ENCODE measurements at places on chromosomes 7 and 10. TPM values are rescaled to one million over a fixed set of nuclear protein-coding genes. Genes with fewer than 3 reads are reported as not detected.
A peak's percentile ranks its signal among the peaks of the same experiment; 100 is the strongest.

NME8 gene
- total RNA-seq, result not detected

WNT8B gene
- not detected for total RNA-seq

TCAF2 gene
- 1.8 TPM for total RNA-seq

SFTPD gene
- total RNA-seq, result 0.36 TPM

ASB4 gene
- total RNA-seq, result not detected

SPDYE5 gene
- not detected for total RNA-seq

DNA sequence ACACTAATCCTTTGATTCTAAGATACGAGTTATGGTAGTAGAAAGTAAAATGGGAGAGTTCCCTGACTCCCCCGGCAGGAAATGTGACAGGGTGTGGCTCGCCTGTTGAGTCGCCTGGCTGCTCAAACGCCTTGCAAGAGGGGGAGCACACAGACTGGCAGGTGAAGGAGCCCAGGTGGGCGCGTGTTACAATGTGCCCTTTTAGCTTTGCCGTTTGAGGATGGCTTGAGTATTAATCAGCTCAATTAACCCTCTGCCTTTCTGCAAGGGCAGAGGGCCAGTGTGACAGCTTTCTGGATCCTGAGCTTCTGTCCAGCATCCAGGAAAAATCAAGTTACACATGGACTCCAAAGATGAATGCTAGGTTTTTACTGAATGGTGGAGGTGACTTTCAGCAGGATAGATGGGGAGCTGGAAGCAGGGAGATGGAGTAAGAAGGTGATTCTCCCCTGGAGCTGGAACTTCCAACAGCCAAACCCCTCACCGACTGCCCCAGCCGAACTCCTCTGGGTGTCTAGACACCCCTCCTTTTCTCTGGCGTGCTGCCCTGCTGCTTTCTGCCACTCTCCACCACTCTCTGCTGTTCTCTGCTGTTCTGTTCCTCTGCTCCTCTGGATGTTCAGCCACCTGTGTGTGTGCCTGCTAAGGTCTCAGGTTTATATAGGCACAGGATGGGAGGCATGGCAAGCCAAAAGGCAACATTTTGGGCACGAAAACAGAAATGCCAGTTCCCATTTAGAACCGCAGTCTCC lies 548.8 kb upstream of the KCND2 start:
- DNase-seq, result no peak

DNA sequence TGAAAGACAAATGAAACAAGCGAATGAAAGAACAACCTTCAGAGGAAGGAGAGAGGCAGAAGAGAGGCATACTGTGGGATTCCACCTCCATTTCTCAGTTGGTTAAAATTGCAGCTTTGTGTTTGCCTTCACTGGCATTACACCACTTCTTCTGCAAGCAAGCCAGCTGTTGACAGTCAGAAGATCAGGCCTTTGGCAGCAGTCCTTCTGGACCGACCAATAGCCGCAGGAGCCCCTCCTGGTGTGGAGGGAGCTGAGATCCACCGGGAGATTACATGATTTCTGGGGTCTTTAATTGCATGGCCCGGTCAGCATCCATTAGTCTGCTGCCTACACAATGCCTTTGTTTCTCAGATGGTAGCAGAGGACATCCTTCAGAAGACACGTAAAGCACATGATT lies 206.7 kb downstream of the ADAM12 start:
- no peak for DNase-seq

GRCh38 chr7:69796416-69796815 lies 198.1 kb downstream of the AUTS2 start:
- DNase-seq, result no peak

GRCh38 chr7:133911724-133912123 lies 215.4 kb upstream of the LRGUK start:
- DNase-seq, result no peak

DNA sequence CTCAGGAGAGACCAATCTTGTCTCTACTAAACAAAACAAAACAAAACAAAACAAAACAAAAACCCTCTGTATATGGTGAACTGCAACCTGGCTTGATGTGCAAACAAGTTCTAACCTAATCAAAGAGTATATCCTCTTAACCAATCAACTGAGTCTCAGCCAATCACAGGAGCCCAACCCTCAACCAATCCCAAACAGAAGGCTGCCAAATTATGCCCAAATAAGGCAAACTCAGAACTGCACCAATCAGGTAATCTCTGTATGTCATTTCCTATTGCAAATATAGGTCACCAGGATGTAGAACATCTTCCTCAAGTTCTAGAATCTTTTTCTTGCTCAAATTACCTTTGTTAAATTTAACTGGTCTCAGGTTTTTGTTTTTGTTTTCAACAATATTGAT lies 5.2 kb downstream of the FAM133B start:
- no peak for DNase-seq

- DNase-seq, result no peak
These were observed 311.6 kb upstream of the SEMA3A start for GRCh38 chr7:84506151-84506550.

DNA sequence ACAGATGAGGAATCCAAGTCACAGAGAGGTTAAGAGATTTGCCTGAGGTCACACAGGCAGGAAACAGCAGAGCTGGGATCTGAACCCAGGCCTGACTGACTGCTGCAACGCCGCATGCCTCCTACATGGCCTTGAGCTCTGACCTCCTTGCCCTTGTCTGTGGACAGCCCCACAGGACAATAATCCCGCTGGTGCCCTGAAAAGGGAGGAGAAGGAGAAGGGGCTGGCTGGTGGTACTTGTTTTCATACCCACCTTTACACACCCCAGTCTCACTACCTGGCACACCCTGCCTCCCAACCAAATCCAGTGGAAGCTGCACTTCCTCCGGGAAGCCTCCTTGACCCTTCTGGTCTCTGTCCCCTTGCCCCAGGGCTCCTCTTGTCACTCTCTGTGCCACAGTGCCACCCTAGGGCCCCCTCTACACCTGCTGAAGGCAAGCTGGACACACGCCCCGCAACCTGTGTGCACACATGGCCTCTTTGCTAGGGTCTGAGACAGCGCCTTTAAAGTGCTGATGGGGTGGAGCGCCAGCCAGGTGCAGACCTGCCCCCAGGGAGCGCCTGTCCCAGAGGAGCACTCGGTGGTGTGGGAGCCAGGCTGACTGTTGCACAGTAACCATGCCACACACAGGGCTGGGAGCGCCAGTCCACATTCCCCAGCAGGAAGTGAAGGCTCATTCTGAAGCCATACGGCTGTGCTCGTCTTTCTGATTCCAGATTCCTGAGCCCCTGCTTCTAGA lies 38.6 kb downstream of the ZCCHC24 start:
- DNase-seq, result peak; percentile 35

DNA sequence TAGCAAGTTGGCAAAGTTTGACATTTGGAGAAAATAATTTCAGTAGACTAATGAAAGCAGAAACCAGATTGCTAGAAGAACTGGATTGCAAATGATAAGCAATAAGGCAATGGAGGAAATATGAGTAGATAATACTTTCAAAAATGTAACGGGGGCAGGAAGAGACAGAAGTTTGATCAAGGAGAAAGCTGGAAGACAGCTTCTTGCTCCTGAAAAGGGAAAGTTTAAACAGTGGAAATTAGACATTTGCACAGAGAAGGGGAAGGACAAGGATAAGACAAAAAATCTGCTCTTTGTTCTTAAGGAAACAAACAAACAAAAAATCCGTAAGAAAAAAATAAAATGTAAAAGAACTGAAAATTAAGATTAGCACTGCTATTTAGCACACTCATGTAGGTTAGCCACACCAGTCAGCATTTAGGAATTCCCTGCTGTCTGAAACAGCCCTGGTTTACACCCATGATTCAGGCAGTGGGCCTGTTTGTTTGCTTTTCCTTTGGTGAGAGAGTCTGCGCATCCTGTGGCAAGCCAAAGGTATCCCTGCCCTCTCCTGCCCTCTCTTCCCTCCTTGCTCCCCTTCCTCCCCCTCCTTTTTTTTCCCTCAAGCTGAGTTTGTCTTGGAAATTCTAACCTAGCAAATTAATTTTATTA lies 104.3 kb upstream of the CAV2 start:
- DNase-seq, result peak; percentile 72

DNA sequence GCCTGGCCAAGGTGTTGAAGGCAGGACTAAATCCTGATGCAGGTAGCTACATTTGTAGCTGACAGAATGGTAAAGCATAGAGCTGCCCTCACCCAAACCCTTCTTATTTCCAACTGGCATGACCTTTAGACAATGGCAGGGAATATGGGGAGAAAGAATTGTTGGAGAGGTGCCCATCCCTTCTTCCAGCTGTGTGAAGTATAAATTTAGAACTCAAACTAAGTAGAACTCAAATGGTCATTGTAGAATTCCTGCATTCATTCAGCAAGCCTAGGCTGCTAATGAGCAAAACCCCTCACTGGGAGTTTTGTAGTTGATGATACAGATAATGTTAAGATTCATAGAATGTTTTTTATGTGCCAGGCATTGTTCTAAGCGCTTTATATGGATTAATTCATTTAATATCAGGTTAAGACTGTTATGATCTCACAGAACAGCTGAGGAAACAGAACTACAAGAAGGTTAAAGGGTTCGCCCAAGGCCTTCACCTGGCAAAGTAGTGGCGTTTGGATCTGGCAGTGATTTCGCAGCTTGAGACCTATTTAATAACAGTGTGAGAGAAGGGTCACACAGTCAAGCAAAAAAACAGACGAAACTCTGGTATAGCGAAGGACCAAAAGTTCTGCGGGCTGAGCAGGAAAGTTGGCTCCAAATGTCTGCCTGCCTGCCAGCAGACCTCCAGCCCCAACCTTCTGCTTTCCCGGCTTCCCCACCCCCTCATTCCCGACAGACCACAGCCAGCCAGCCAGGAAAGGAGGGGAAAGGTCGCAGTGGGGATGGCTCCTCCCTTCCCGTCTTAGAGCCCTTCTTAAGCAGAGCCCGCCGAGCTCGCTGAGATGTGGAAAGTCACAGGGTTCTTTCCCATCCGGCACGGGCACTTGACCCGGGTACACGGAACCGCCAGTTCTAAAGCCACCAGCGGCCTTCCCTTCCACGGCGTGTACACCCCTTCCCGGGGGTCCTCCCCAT lies 1.6 kb upstream of the HILPDA start:
- DNase-seq, result peak; percentile 91

DNA sequence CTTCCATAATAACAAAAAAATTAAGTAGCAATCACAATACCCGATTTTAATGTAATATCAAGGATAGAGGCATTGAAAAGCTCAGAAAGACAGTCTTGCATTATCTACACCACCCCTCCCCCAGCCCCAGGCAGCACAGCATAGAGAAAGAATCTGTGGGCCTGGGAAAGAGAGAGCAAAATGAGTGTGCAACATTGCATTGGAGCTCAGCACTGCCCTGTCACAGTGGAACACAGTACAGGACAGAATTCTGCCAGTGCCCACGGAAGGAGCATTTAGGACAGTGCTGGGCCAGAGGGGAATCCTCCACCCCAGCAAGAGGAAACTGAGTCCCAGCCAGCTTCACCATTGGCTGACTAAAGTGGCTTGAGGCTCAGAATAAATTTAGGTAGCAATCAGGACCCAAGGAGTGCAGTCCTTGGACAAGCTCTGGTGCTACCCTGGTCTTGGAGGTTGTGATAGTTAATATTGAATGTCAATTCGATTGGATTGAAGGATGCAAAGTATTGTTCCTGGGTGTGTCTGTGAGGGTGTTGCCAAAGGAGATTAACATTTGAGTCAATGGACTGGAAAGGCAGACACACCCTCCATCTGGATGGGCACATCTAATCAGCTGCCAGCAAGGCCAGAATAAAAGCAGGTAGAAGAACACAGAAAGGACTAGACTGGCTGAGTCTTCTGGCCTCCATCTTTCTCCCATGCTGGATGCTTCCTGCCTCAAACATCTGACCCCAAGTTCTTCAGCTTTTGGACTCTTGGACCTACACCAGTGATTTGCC lies 234.4 kb downstream of the ANK3 start:
- DNase-seq, result no peak

- no peak for DNase-seq
These were observed 29.0 kb downstream of the ZNRF2 start for GRCh38 chr7:30313348-30313747.

DNA sequence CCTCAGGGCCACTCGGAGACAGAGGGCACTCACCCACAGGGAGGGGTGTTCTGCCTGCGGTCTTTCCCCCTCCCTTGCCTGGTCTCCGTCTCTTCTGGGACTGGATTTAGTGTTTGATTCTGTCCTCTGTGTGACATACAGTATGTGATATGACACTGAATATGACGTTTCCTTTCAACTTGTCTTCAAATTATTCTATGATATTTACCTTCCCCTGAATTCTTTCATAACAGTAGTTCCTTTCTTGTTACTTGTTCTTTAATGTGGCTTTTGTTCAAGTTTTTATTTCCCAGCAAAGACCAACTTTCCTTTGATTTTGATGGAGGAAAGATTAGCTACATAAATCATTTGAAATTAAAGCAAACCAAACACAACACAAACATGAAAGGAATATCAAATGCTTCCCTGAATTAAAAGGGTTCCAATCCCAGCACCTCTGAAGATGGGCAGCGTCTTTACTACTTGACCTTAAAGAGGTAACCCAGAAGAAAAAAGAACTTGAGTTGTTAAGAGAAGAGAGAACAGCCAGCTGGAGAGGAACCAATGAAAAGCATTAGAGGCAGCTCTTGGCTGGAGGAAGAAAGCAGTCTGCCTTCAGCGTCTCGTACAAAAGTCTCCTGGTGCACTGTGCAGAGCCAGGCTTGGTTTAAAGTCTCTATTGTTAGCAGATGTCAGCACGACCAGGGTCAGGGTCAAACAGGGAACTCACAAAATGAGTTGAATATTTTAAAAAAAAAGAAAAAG lies 18.3 kb upstream of the RHEB start:
- no peak for DNase-seq

GRCh38 chr7:3436112-3436511 lies 135.1 kb downstream of the SDK1 start:
- peak; percentile 2 for DNase-seq

- no peak for DNase-seq
These were observed 160.7 kb downstream of the MAD1L1 start for GRCh38 chr7:2072042-2072441.

- DNase-seq, result peak; percentile 63
These were observed 298.7 kb downstream of the BAMBI start for GRCh38 chr10:28975891-28976531.

GRCh38 chr10:6719561-6719960 lies 139.5 kb upstream of the PRKCQ start:
- no peak for DNase-seq

GRCh38 chr10:98139431-98139830 lies 5.0 kb downstream of the R3HCC1L start:
- peak; percentile 73 for DNase-seq

DNA sequence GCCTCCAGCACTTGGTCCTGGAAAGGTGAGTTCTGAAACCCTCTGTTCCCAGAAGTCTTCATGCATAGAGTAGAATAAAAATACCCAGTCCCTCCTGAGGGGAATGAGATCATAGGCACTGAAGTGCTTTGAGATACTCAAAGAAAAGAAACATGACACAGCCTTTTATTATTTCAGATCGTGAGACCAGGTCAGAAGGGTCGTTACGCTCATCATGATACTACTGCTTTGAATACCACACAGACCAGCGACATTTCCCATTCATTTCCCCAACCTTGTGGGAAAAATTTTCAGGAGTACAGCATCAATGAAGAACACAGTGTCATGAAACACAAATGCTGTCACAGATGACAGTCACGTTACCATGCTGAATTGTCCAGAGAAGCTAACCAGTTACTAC lies 15.0 kb downstream of the CLRN3 start:
- no peak for DNase-seq

- DNase-seq, result no peak
These were observed 77.4 kb downstream of the ZNF365 start for GRCh38 chr10:62451611-62451975.

GRCh38 chr10:78973901-78974616 lies 94.7 kb upstream of the ZMIZ1 start:
- DNase-seq, result peak; percentile 80
